Activated naive CD4-positive, alpha-beta T cell treated with anti-CD3 and anti-CD28 coated beads, Interleukin-2, amount 50 U/mL, for 72 hours (primary cell): ENCODE measurements at places on chromosomes 3 and 15.

GRCh38 chr15:53831907-53832770 lies 72.7 kb upstream of the WDR72 start:
- no peak for DNase-seq

DNA sequence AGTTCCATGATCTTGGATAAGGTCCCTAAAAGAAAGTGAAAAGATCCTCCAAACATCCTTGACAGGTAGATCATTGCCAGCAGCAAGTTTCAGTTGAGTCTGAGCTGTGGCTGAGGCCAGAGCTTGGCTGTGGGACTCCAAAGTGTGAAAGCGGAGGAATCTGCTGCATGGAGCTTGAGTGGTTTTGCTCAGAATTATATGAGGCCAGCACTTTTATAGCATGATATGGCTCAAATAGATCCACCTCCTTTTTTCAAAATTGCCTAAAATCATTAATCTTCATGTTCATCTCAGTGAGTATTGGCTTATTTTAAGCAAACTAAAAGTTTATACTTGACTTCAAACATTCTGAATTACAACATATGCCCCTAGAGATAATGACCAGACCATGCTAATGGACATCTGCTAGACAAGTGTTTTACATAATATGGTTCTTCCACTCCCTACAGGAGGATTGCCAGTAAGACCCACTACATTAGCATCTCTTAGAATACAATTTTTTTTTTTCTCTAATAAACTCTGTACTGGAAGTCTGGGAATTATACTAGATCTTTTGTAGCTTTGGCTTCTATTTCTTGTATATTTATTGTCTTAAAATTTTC lies 368.1 kb downstream of the ZPLD1 start:
- DNase-seq: no peak

- DNase-seq: no peak
Measured at GRCh38 chr15:93041159-93041547, 47.9 kb downstream of the RGMA start.

DNA sequence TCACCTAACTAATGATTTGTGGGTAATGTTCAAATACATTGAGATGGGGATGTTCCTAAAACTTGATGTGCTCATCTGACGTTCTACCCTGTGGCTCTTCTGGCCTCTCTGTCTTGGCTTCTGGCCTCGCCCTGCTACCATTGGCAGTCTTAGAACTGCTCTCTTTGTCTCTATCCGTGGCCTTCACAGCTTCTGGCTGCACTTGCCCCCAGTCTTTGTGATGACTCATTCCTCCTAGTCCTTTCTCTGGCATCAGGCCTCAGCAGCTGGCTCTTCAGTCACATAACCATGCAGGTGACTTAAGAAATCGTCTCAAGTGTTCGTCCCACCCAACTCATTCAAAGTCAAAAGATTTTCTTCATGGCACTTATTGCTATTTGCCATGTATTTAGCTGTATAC lies 188.1 kb downstream of the BBX start:
- no peak for DNase-seq
